Regular cardiac myocyte (primary cell): ENCODE measurements at places on chromosomes 4 and X. TPM values are rescaled to one million over a fixed set of nuclear protein-coding genes. Genes with fewer than 3 reads are reported as not detected.

The NAP1L3 gene
- total RNA-seq: 6.5 and 7.9 TPM in 2 replicates

The GYG2 gene
- 2.7 and 5.6 TPM in 2 replicates for total RNA-seq

The ASB11 gene
- not detected in 2 replicates for total RNA-seq

The IL21 gene
- total RNA-seq: not detected in 2 replicates

The NHS gene
- total RNA-seq: 2.3 TPM in 2 replicates

The USP38 gene
- 22.0 and 27.4 TPM in 2 replicates for total RNA-seq

The DGKK gene
- total RNA-seq: not detected in 2 replicates

The SPANXA1 gene
- total RNA-seq: not detected in 2 replicates

The ZNF157 gene
- under 0.01 and 0.28 TPM in 2 replicates for total RNA-seq

The PDGFRA gene
- total RNA-seq: 295 and 354 TPM in 2 replicates

The CT47B1 gene
- total RNA-seq: not detected in 2 replicates

The CT45A10 gene
- total RNA-seq: not detected in 2 replicates

The TRIM75 gene
- not detected in 2 replicates for total RNA-seq

The ZMAT1 gene
- 0.38 and 2.0 TPM in 2 replicates for total RNA-seq

The PAGE2 gene
- not detected in 2 replicates for total RNA-seq

The PNMA6F gene
- total RNA-seq: not detected in 2 replicates

The TREX2 gene
- total RNA-seq: 2.8 and 4.4 TPM in 2 replicates

The USP11 gene
- 42.3 and 55.6 TPM in 2 replicates for total RNA-seq

The SPANXA2 gene
- not detected in 2 replicates for total RNA-seq

The NCBP2L gene
- not detected in 2 replicates for total RNA-seq

The USP17L20 gene
- not detected in 2 replicates for total RNA-seq

The MAGEC2 gene
- 0.28 TPM in 1 of 2 replicates, not detected in the other for total RNA-seq

The MAMLD1 gene
- total RNA-seq: 0.56 and 0.58 TPM in 2 replicates

The CXorf49B gene
- total RNA-seq: not detected in 2 replicates

The ARX gene
- not detected in 2 replicates for total RNA-seq

The SPANXN1 gene
- not detected in 2 replicates for total RNA-seq

The MGARP gene
- 59.0 and 87.7 TPM in 2 replicates for total RNA-seq

The SMIM10L2A gene
- under 0.01 and 1.7 TPM in 2 replicates for total RNA-seq

The FAM47E gene
- under 0.01 and 0.19 TPM in 2 replicates for total RNA-seq

The IQSEC2 gene
- 4.0 and 4.2 TPM in 2 replicates for total RNA-seq

The SEPTIN6 gene
- total RNA-seq: 13.0 and 17.5 TPM in 2 replicates

The LIMCH1 gene
- 13.8 and 20.3 TPM in 2 replicates for total RNA-seq

The FANCB gene
- 5.4 and 13.4 TPM in 2 replicates for total RNA-seq

The ADAM29 gene
- not detected in 2 replicates for total RNA-seq

The JCHAIN gene
- 0.19 and 2.0 TPM in 2 replicates for total RNA-seq

The KLHL2 gene
- 19.7 and 24.7 TPM in 2 replicates for total RNA-seq

The ITM2A gene
- total RNA-seq: 0.28 and 0.58 TPM in 2 replicates

The SSX1 gene
- not detected in 2 replicates for total RNA-seq

The PAGE5 gene
- not detected in 2 replicates for total RNA-seq

The MAGEB5 gene
- total RNA-seq: not detected in 2 replicates

The NPNT gene
- total RNA-seq: 0.56 TPM in 1 of 2 replicates, not detected in the other

The BGN gene
- 43.9 and 56.4 TPM in 2 replicates for total RNA-seq

The DUX4 gene
- total RNA-seq: not detected in 2 replicates

The KIT gene
- total RNA-seq: 2.8 and 3.8 TPM in 2 replicates

The EFHC2 gene
- 0.28 TPM in 1 of 2 replicates, not detected in the other for total RNA-seq

The NPY5R gene
- total RNA-seq: under 0.01 TPM in 1 of 2 replicates, not detected in the other

The P2RY8 gene
- total RNA-seq: not detected in 2 replicates

The ADH4 gene
- total RNA-seq: 0.28 TPM in 1 of 2 replicates, not detected in the other

The TCEAL5 gene
- total RNA-seq: not detected in 2 replicates

The PROM1 gene
- total RNA-seq: 0.38 and 0.85 TPM in 2 replicates

The PRDM5 gene
- total RNA-seq: 10.4 and 15.2 TPM in 2 replicates
